Liver (tissue), 10 donors: ENCODE measurements at places on chromosomes 1 and 21.

- DNase-seq = no peak
Observed at GRCh38 chr1:81493102-81493869, 307.4 kb upstream of the ADGRL2 start.

GRCh38 chr1:76477156-76477555 lies 390.1 kb upstream of the ST6GALNAC5 start:
- no peak for DNase-seq

DNA sequence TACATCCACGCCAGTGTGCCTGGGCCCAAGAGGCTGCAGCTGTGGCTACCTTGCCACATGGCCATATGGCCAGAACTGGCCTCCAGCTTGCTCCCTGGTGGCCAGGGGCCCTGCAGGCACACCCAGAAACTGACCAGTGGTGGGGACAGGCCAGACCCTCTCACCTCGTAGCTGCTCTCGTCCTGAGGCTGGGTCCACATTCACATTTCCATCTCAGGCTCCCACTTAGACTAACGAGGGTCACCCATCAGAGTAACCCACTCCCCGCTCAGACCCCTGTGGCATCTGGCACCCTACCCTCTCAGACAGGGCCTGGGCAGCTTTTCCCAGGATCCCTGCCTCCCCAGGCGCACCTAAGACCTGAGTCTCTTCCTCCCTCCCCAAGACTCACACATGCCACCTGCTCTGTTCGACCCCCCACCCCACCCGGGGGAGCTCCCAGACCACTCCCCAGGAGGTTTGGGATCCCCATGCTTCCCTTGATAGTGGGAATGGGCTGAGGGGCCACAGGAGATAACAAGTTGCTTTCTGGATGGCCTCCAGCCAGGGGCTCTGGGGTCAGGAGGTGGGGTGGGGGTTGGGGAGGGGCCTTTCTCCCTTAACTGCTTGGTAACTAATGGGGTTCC lies 21.3 kb upstream of the RNU1-4 start:
- peak; percentile 34 for DNase-seq

- no peak for DNase-seq
Observed at GRCh38 chr1:6485168-6486101, 6.0 kb downstream of the PLEKHG5 start.

DNA sequence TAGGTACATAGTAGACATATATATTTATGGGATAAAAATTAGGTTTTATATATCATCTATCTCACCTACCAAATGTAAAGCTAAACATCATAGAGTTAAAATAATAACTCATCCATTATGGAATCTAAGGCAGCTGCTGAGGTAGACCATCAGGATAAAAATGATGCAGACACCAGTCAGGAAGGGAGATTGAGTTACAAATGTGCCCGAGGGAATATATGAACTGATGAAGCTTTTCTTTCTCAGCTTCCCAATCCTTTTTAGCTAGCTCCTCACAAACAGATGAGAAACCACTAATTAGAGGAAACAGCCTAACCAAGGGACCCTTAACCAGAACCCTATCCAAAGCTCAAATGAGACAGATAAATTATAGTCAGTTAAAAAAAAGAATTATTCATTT lies 20.9 kb downstream of the TTLL7 start:
- DNase-seq = no peak

- no peak for DNase-seq
Observed at GRCh38 chr1:1381294-1381693, 6.3 kb upstream of the AURKAIP1 start.

DNA sequence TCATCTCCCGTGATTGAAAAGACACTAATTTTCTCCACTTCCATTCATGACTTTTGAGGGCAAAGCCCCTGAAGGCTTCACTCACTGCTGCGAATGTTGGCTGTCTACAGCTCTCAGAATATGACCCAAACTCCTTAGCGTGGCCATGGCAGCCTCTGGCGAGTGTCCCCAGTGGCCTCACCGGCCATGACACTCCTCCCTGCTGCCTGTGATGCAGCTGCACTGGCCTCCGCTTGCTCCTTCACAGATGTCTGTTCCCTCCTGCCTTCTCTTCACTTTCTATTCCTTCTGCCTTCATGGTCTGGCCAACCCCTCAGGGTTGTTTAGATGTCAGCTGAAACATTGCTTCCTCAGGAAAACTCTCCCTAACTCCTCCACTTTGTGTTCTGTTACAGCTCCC lies 30.8 kb upstream of the PTPRF start:
- no peak for DNase-seq

DNA sequence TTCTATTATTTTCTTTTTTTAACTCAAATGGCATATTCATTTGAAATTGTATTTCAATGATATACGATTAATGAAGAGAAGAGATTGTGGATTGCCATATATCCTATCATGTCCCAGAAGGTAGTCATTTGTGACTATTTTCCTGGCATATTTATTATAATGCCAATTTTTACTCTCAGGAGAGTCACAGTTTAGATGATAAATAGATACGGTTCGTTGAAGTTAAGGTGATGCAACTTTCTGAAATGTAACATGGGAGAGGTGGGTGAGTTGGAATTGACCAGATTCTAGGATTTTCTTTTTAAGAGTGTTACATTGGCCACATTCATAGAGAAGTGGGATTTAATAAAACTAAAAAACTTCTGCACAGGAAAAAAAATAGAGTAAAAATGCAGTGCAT lies 1138.5 kb downstream of the NCAM2 start:
- no peak for DNase-seq

- no peak for DNase-seq
Observed at GRCh38 chr21:30315701-30316100, 4.4 kb downstream of the KRTAP26-1 start.

GRCh38 chr1:225454733-225455132 lies 26.9 kb upstream of the LBR start:
- DNase-seq = no peak

- peak; percentile 93 for DNase-seq
Observed at GRCh38 chr1:117366177-117367045, 838 bp upstream of the MAN1A2 start.

DNA sequence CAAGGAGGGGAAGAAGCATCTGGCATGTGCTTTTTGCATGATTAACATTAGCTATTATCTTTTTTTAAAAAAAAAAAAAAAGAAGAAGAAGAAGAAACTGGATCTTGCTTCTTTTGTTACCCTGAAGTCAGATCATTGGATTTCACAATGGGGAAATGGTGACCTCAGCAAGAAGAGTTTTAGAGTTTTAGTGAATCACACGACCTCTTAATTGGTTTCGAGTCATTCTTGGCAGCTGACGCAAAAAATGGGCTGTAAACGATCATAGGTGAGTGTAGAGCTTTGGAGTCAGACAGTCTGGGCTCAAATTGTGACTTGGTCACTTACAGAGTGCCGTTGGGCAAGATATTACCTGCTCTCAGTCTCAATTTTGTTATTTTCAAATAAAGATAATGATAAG lies 33.3 kb upstream of the PGBD5 start:
- DNase-seq = no peak
